Articular chondrocyte of knee joint (primary cell): ENCODE measurements at places on chromosomes 11 and 22. TPM values are rescaled to one million over a fixed set of nuclear protein-coding genes. Genes with fewer than 3 reads are reported as not detected.

Gene NRGN
- 0.39 and 0.65 TPM in 2 replicates for total RNA-seq

Gene KRTAP5-9
- 0.39 TPM in 1 of 2 replicates, not detected in the other for total RNA-seq

Gene CHRNA10
- 0.43 and 1.3 TPM in 2 replicates for total RNA-seq

Gene TBX10
- not detected in 2 replicates for total RNA-seq

Gene SPI1
- total RNA-seq: not detected in 2 replicates
